ENCODE measurements at places on chromosomes 13 and 19. TPM values are rescaled to one million over a fixed set of nuclear protein-coding genes. Genes with fewer than 3 reads are reported as not detected.

DACT3 gene
- 0.48 TPM for total RNA-seq

STOML3 gene
- not detected for total RNA-seq

KLK4 gene
- not detected for total RNA-seq

CGB2 gene
- not detected for total RNA-seq

OSCAR gene
- total RNA-seq = 1.5 TPM

UBXN6 gene
- total RNA-seq = 56.7 TPM

ZNF85 gene
- total RNA-seq = 22.7 TPM

PRKACA gene
- 64.1 TPM for total RNA-seq

ZIC2 gene
- total RNA-seq = not detected

PTPRH gene
- total RNA-seq = not detected

GRCh38 chr19:49806620-49806959, 6.5 kb downstream of the FUZ start:
- H3K27me3 ChIP-seq = no peaks in the 10 kb centered on the region
- DNase-seq = no peak
- H3K27ac ChIP-seq = peak overlapping the region; percentile 53
- H3K36me3 ChIP-seq = peaks cover 14% of the 10 kb centered on the region
- H3K4me3 ChIP-seq = no peak overlapping the region

- H3K4me3 ChIP-seq = peak overlapping the region; percentile 37
- H3K36me3 ChIP-seq = peaks cover 4% of the 10 kb centered on the region
- peak overlapping the region; percentile 65 for H3K27ac ChIP-seq
- H3K27me3 ChIP-seq = no peaks in the 10 kb centered on the region
- DNase-seq = no peak
- peaks cover 17% of the 10 kb centered on the region for H3K4me1 ChIP-seq
Measured at GRCh38 chr19:58356766-58357480, 3.6 kb upstream of the A1BG start.

GRCh38 chr19:39154629-39155100, 29.1 kb downstream of the PAK4 start:
- no peaks in the 10 kb centered on the region for H3K36me3 ChIP-seq
- H3K4me3 ChIP-seq = no peak overlapping the region
- H3K4me1 ChIP-seq = peaks cover 7% of the 10 kb centered on the region
- no peak overlapping the region for H3K27ac ChIP-seq

- no peak overlapping the region for H3K27ac ChIP-seq
- no peaks in the 10 kb centered on the region for H3K36me3 ChIP-seq
- H3K4me3 ChIP-seq = no peak overlapping the region
- H3K4me1 ChIP-seq = no peaks in the 10 kb centered on the region
Measured at GRCh38 chr13:58434943-58435342, 803.4 kb downstream of the PCDH17 start.

- no peak overlapping the region for H3K27ac ChIP-seq
- no peak for DNase-seq
- no peak overlapping the region for H3K4me3 ChIP-seq
- H3K27me3 ChIP-seq = no peaks in the 10 kb centered on the region
- H3K4me1 ChIP-seq = no peaks in the 10 kb centered on the region
Measured at GRCh38 chr13:80924596-80924995, 583.7 kb upstream of the SPRY2 start.

- no peaks in the 10 kb centered on the region for H3K4me1 ChIP-seq
- H3K36me3 ChIP-seq = no peaks in the 10 kb centered on the region
- no peak for DNase-seq
- no peak overlapping the region for H3K27ac ChIP-seq
- no peaks in the 10 kb centered on the region for H3K27me3 ChIP-seq
Measured at GRCh38 chr19:15156391-15156790, 44.4 kb downstream of the NOTCH3 start.

DNA sequence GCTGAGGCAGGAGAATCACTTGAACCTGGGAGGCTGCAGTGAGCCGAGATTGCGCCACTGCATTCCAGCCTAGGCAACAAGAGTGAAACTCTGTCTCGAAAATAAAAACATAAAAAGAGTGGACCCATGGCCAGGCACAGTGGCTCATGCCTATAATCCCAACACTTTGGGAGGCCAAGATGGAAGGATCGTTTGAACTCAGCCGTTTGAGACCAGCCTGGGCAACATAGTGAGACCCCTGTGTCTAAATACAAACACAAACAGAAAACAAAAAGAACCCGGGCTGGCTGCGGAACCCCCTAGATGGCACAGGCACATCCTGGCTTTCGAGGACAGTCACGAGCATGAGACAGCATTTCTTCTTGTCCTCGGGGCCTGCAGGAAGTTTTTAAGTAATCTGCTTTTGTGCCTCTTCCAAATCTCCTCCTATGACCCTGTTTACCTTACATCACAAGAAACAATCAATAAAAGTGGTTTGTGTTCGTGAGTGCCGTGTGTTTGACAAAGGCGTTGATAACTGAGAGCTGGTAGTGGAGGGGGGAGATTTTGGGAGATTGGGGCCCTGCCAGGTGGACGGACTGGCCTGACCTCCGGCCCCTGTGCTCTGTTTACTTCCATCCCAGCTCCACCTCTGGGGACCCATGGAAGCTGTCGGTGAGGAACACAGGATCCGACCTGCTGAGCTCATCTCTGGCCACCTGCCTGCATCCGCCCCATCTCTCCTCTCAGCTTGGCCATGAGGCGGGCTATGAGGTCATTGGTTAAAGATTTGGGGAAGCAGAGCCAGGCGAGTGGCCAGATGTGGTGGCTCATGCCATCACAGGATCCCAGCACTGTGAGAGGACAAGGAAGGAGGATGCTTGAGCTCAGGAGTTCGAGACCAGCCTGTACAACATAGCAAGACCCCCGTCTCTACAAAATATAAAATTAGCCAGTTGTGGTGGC, 5.9 kb upstream of the GDF15 start:
- no peak overlapping the region for H3K4me3 ChIP-seq
- H3K36me3 ChIP-seq = no peaks in the 10 kb centered on the region
- H3K27ac ChIP-seq = no peak overlapping the region
- no peak for DNase-seq
- peaks cover 1% of the 10 kb centered on the region for H3K4me1 ChIP-seq
- H3K27me3 ChIP-seq = peaks cover 11% of the 10 kb centered on the region

DNA sequence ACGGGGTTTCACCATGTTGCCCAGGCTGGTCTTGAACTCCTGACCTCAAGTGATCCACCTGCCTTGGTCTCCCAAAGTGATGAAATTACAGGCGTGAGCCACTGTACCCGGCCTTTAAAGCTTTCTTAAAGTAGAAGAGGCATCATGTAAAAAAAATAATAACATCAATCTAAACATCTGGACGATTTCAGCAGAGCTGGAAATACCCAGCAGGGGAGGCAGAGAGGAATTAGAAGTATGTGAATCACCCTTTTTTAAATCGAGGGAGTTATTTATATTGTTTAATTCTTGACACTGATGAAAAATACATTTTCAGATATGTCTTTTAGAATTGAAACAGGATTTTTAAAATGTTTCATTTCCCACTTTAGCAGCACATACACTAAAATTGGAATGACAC, 37.4 kb upstream of the MTIF3 start:
- H3K4me3 ChIP-seq = no peak overlapping the region
- no peaks in the 10 kb centered on the region for H3K36me3 ChIP-seq
- no peak for DNase-seq

- peaks cover 15% of the 10 kb centered on the region for H3K36me3 ChIP-seq
- DNase-seq = no peak
- no peak overlapping the region for H3K27ac ChIP-seq
- no peak overlapping the region for H3K4me3 ChIP-seq
- peaks cover 64% of the 10 kb centered on the region for H3K4me1 ChIP-seq
- H3K27me3 ChIP-seq = no peaks in the 10 kb centered on the region
Measured at GRCh38 chr13:40588101-40588500, 78.3 kb downstream of the FOXO1 start.

DNA sequence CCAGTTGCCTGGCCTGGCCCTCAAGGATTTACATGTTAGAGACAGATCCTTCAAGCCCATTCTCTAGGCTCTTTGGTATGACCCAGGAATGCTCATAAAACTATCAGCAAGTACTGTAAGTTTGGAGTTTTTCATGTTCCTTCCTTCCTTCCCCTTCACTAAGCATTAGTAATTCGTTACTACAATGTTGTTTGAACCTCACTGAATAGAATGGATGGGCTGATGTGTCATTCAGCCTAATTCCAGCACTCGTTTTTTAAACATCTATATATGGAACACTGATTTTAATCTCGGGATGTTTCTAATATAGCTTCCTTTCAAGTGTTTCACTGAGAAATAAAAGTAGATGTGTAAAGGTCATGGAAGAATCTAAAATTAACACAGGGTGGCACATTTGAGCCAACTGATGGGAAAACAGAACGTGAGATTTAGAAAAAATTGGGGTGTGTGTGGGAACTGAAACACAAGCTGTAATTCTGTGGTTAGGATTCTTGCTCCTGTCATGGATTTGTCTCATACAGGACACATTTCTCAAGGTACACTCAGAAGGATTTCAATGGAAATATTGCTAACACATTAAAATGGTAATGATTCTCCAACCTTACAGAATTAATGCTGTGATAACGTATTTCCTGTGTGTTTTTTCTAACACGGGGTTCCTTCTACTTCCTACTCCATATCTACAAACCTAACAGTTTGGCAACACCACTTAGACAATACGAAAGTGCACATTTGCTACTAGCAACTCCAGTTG, 93.4 kb downstream of the FLT1 start:
- H3K27me3 ChIP-seq = peaks cover 4% of the 10 kb centered on the region
- H3K4me3 ChIP-seq = no peak overlapping the region
- DNase-seq = no peak
- H3K36me3 ChIP-seq = no peaks in the 10 kb centered on the region
- peaks cover 1% of the 10 kb centered on the region for H3K4me1 ChIP-seq
- no peak overlapping the region for H3K27ac ChIP-seq

DNA sequence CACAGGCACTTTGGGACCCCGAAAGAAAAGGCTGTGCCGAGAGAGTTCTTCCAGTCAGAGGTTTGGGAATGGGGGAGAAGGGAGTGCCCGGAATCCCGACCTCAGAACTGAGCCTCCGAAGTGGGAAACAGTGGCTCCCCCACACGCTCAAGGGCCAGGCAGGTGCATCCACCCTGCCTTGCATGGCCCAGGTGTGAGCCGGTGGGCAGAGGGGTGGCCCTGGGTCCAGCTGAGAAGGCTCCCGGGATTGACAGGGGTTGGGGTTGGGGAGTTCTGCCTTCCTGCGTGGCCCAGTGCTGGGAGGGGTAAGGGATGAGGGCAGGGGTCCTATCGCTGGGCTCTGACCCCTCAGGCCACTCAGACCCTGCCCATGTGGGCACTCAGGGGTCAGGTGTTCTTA, 163.5 kb upstream of the TUBA3C start:
- no peak overlapping the region for H3K27ac ChIP-seq
- peaks cover 5% of the 10 kb centered on the region for H3K27me3 ChIP-seq
- H3K4me1 ChIP-seq = no peaks in the 10 kb centered on the region

DNA sequence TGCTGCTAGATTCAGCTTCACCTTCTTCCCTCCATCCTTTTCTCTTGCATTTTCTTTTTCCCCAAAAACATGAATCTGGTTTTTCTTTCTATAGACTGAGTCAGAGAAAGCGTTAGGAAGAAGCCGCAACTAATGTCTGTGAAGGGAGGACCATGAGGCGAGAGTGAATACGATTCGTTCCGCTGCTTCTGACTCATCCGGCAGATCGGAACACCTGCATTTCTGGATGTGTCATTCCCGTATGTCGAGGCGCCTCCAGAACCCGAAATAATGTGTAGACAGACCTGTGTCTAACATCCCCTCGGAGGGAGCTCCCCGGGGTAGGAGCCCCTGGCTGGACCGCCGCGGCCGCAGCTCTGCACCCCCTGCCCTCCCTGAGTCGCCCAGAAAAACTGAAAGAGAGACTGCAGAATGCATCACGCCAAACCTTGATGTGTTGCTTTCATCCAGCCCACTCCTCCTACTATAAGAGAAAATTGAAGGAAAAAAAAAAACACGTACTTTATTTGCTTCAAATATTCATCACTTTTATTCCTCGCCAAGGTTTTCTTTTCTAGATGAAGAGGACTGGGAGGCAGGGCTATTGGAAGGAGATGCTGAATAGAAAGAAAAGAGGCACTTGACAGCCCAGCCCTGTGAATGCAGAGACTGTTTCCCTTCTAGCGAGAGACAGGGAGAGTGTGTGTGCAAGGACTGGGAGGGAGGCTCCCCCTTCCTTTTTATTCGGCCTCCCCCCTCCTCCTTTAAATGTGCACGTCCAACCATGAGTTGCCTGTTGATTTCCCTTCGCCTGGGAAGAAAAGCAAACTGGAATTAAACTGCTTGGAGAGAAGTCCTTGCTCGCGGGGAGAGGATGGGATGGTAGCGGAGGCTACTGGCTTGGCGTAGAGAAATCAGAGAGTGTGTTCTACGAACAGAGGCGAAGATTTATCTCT, 616 bp upstream of the PCDH17 start:
- DNase-seq = peak; percentile 22
- peaks cover 67% of the 10 kb centered on the region for H3K27me3 ChIP-seq
- peak overlapping the region; percentile 20 for H3K27ac ChIP-seq
- peaks cover 2% of the 10 kb centered on the region for H3K36me3 ChIP-seq

- peak overlapping the region; percentile 95 for H3K4me3 ChIP-seq
- no peaks in the 10 kb centered on the region for H3K36me3 ChIP-seq
- H3K4me1 ChIP-seq = peaks cover 36% of the 10 kb centered on the region
- H3K27ac ChIP-seq = peak overlapping the region; percentile 95
- no peak for DNase-seq
Measured at GRCh38 chr19:13860679-13861391, 16.1 kb upstream of the NANOS3 start.

GRCh38 chr19:38204096-38204495, 19.9 kb downstream of the DPF1 start:
- no peak overlapping the region for H3K4me3 ChIP-seq
- H3K36me3 ChIP-seq = peaks cover 1% of the 10 kb centered on the region
- H3K27ac ChIP-seq = no peak overlapping the region
- H3K27me3 ChIP-seq = peaks cover 10% of the 10 kb centered on the region
- no peaks in the 10 kb centered on the region for H3K4me1 ChIP-seq

DNA sequence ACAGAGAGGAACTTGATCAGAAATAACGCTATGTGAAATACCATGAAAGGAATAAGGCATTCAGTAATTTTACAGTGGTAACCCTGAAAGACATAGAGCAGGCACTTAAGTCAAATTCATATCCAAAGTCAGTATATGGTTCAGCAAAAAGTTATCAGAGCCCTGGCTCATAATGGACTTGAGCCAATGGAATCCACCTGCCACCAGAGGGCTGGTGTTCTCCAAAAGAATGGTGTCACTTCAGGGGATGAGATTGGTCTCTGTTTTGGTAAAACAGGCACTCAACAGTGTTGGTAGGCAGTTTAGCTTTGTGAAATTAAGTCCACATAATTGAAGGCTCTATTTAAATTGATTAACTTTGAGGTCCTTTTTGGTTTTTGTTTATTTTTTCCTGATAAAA, 93.9 kb downstream of the LIG4 start:
- no peak for DNase-seq
- H3K4me1 ChIP-seq = no peaks in the 10 kb centered on the region
- H3K4me3 ChIP-seq = no peak overlapping the region

Measured in activated naive CD8-positive, alpha-beta T cell treated with anti-CD3 and anti-CD28 coated beads, Interleukin-2, amount 10 ng/mL, durations not matched to agents 7 days and 5 days (primary cell).